ENCODE measurements at places on chromosomes 1 and 21.

- DNase-seq = no peak
Observed at GRCh38 chr1:245952383-245953026, 554.6 kb downstream of the SMYD3 start.

- no peak for DNase-seq
Observed at GRCh38 chr1:205537386-205538018, 33.0 kb downstream of the CDK18 start.

DNA sequence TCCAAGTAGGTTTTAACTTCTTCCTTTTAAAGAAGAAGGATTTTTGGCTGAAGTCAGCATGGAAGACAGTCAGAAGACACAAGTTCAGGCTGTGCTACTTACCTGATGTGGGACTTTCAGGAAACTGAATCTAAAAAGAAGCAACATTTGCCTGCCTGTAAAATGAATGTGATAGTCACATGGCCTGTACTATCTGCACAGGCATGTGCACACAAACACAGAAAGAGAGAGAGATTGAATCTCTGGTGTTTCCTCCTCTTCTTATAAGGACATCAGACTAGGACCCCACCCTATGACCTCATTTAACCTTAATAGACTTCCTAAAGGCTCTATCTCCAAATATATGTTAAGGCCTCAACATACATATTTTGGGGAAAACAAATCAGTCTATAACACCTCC, 542.9 kb downstream of the PLPP3 start:
- no peak for DNase-seq

GRCh38 chr1:61337037-61337436, 254.7 kb downstream of the NFIA start:
- no peak for DNase-seq

GRCh38 chr21:42532466-42533181, 19.0 kb downstream of the SLC37A1 start:
- DNase-seq = no peak

DNA sequence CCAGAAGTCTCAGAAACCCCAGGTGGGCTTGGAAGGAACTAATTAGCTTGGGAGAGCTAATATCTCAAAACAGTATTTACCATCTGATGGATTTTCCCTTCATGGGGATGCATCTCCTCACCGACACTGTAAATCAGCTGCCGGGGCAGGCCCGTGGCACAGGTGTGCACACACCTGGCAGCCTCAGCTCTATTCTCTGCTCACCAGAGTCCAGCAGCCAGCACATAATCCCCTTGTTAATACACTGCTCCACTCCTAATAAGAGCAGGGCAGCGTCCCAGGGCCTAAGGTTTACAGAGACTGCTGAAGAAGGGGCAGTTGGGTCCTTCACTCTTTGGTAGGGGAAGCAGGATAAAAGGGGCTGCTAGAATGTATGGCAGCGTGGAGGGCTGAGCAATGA, 200.0 kb downstream of the TOMM20 start:
- no peak for DNase-seq

DNA sequence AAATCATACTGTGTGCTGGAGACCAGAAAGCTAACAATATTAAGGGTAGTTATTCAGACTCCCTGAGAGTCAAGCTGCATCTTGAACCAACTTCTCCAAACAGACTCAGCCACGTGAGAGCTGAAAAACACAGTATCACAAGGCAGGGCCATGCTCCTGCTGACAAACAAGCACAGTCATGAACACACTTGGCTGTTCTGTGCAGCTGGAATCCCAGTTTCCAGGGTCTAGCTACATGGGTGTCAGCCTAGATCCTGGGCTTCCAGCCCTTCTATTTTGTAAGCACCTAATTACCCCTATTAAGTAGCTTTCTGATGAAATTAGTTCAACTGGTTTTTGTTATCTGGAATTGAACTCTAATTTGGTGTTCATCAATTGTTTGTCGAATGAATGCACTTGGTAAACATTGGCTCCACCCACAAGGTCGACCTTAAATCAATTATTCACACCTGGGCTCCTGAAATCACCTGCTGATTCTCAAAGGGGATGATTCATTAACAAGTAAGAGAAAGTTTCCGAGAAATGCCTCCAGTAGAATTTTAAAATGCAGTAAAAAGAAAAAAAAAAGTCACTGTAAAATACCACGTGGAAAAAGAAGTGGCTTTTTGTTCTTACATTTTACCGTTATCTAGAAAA, 179.3 kb downstream of the ZC3H11B start:
- DNase-seq = no peak

GRCh38 chr1:176501599-176501998, 38.6 kb downstream of the PAPPA2 start:
- no peak for DNase-seq

DNA sequence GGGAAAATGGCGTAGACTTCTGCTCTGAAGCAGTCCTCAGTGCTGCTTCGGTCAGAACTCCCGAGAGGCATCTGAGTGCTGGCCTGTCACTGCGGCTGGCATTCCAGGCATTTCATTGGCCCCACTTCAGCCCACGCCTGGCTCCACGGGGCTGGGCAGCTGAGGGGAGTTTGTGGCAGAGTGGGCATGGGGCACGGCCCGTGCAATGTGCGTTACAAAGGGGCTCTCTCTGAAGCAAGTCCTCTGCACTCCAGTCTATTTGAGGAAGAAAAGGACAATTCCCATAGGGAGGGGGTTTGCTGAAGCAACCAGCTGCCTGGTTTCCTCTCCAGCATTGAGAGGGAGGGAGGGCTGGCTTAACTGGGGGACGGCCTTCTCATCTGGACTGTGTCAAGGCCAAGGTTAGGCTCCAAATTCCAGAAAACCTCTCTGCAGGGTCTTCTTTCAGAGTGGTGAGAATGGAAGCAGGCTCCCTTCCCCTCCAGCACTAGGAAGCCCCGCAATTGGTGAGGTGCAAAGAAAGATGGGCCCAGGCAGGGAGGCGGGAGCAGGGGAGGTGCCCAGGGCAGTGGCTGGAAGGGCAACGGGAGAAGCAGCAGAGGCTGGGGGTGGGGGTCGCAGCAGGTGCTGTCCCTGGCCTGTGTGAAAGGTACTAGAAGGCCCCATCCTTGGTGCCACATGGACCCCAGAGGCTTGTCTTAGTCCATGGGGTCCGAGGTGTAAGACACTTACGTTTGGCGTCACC, 21.1 kb upstream of the GPR157 start:
- no peak for DNase-seq

GRCh38 chr1:117675907-117676430, 70.1 kb downstream of the TENT5C start:
- no peak for DNase-seq

- no peak for DNase-seq
Observed at GRCh38 chr1:67540025-67540732, 110.0 kb upstream of the SERBP1 start.

- DNase-seq = no peak
Observed at GRCh38 chr1:53316424-53316765, 11.5 kb downstream of the LRP8 start.

GRCh38 chr1:162228586-162228985, 148.1 kb downstream of the SPATA46 start:
- DNase-seq = no peak

- no peak for DNase-seq
Observed at GRCh38 chr1:26556111-26556510, 26.6 kb downstream of the RPS6KA1 start.

DNA sequence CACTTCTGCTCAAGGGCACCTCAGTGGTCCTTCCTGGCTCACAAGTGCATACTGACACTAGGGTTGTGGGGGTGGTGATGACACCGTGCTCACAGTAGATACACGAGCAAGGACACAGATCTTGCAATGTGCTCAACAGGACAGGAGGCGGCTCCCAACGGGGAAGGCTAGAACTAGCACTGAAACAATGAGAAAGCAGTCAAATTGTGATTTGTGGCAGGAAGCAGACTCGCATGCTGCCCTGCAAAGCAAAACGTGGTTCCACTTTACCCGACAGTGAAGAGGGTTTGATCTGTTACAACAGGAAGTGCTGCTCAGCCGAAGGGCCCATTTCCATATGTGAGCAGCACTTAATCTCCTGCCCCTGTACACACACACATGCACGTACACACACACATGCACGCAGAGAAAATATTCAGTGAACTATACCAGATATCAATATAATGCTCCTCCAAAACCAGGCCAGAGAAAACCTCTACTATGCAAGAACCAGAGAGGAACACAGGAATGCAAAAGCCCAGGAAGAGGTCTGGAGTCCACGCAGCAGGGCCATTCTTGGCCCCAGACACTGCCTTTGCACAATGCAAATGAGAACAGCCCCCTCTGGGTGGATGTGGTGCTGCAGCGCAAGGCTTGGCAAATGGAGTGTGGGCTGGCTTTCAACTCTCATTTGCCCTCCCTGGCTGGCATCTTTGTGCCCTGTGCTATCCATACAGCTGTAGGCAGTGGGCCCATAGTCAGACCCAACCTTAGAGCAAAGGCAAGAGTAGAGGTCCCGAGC, 47.1 kb downstream of the KANK4 start:
- DNase-seq = no peak

DNA sequence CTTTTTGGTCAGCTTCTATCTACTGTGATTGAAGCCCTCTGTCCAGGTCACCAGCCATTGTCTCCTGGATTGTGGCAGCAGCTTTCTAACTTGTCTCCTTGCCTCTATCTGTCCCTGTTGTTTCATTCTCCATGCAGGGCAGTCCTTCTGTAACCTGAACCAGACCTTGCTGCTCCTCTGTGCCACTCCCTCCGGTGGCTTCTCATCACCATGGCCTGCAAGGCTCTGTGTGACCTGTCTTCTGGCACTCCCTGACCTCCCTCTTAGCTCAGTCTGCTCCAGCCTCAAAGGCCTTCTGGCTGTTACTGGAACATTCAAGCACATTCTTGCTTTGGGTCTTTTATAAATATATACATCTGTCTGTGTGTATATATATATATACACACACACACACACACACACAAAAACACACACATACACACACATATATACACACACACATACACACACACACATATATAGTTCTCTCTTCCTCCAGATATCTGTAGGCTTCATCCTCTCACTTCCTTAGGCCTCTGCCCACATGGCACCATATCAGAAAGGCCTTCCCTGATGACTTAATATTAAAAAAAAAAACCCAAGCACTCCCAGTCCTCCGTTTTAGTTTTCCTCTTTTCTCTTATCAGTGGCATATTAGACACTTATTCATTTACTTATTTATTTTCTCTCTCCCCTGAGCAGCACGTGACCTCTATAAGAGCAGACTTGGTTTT, 21.2 kb upstream of the JUN start:
- no peak for DNase-seq

Measured in HAP-1 (cell line).